ENCODE measurements at places on chromosomes 11 and 22.

GRCh38 chr22:46169628-46170027 lies 19.3 kb downstream of the PPARA start:
- no peak for DNase-seq

- no peak for DNase-seq
These were observed 28.9 kb upstream of the CARD18 start for GRCh38 chr11:105168457-105168856.

DNA sequence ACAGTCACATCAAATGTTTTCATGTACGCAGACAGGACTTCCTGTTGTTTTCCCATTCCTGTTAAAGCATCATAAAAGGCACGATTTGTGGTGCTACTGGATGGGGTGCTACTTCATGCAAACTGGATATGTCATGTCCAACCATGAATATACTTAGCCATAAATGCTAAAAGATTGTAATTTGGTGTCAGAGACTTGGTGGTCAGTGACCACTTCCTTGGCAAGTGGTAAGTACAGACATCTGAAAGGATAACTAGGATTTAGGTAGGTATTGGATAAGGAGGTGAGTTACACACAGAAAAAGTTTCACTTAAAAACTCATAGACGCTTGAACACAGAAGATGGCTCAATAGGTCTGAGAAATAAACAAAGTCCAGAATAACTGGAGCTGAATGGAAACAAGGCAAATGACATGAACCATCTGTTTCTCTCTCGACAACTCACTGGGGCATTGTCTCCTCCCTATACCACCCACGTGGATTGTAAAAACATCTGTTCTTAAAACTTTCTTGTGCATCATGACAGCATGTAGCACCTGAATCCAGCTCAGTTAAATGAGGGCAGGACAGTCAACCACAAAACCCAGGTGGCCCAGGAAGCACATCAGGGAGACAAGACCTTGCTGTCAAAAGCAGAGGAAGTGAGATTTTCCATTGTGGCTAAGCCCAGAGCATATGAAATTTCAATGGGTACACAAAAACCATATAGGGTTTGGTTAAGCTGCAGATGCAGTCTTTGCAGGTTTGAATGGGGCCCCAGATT lies 22.1 kb upstream of the IGLL5 start:
- DNase-seq, result no peak

DNA sequence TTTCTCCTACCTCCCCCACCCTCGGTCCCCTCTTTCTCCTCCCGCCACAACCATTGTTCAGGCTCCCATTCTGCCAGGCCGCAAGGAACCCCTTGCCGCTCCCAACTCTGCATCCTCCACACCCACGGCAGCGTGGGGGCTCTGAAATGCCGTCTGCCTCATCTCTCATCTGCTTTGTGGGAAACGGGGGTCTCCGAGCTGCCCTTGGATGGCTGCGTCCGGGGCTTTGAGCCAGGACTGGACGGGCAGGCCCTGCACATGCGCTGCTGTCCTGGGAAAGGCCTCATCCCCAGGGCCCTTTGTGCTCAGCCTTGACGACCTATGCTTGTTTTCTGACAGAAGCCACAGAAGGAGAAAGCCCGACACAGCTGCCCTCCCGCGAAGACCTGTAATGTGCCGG lies 8.5 kb downstream of the CRELD2 start:
- no peak for DNase-seq

GRCh38 chr11:106061954-106062949 lies 14.9 kb downstream of the KBTBD3 start:
- DNase-seq, result no peak

- DNase-seq, result no peak
These were observed 7.2 kb downstream of the UPK3A start for GRCh38 chr22:45291931-45292290.

GRCh38 chr11:2537896-2538724 lies 93.3 kb downstream of the KCNQ1 start:
- no peak for DNase-seq

DNA sequence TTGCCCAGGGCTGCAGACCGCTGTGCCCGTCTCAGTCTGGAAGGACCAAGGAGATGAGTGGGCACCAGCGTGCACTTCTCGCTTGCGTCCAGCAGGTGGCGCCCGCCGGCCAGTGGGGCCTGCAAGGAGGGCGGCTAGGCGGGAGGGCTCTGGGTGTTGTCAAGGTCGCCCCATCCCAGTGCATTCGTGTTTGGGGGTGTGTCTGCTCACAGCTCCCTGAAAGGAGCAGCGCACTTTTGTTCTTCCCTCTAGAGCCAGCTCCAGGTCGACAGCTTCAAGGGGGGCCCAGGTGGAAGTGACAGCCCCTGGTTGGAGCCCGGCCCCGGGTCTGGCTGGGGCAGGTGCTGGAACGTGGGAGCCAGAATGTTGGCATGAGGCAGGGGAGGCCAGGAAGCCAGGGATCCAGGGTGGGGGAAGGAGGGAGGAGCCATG lies 23.4 kb upstream of the MPPED1 start:
- peak; percentile 50 for DNase-seq

GRCh38 chr11:106961518-106961917 lies 56.8 kb downstream of the GUCY1A2 start:
- no peak for DNase-seq

DNA sequence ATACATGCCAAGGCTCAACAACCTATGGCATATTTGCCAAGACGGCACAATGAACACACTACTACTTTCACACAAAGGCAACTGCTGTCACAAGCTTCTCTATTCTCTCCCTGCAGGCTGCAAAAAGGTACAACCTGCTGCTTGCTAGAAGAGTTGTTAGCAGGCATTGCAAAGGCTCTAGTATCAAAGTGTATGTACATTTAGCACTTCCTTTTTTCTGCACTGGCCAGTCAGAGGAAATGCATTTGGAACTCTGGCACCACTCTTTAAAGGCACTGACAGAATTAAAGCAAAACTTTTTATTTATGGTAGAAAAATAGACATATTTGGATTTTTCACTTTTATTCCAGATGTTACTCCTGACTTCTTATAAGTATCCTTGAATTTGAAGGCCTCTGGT lies 125.9 kb downstream of the CWF19L2 start:
- DNase-seq, result no peak
